ENCODE measurements at places on chromosomes 3 and 15. TPM values are rescaled to one million over a fixed set of nuclear protein-coding genes. Genes with fewer than 3 reads are reported as not detected.

The TUSC7 gene
- not detected for total RNA-seq

The RETNLB gene
- not detected for total RNA-seq

The SNX22 gene
- 1.3 TPM for total RNA-seq

The MANF gene
- 108 TPM for total RNA-seq

The TF gene
- 0.59 TPM for total RNA-seq

The CCR4 gene
- 0.05 TPM for total RNA-seq

The GOLGA6L9 gene
- total RNA-seq: 2.1 TPM

The CTDSPL2 gene
- total RNA-seq: 20.0 TPM

The AGBL1 gene
- total RNA-seq: not detected

The RBSN gene
- 11.7 TPM for total RNA-seq

The CFAP100 gene
- total RNA-seq: not detected

The CCR2 gene
- not detected for total RNA-seq

The CHRNA5 gene
- total RNA-seq: 30.7 TPM

The GOLGA8G gene
- total RNA-seq: not detected

The KATNBL1 gene
- total RNA-seq: 33.4 TPM

The SLC2A2 gene
- total RNA-seq: not detected

The CYP19A1 gene
- total RNA-seq: 0.47 TPM

The ZKSCAN7 gene
- total RNA-seq: not detected

The PRR23E gene
- total RNA-seq: not detected

The PRR20G gene
- 2.4 TPM for total RNA-seq

The PROS1 gene
- 9.9 TPM for total RNA-seq

The NTRK3 gene
- total RNA-seq: 23.2 TPM

The PLD1 gene
- 8.1 TPM for total RNA-seq

The FRMD5 gene
- 2.3 TPM for total RNA-seq

The CCR8 gene
- total RNA-seq: not detected

Measured in A549 treated with dexamethasone at 1 μM for 4 hours (cell line).